ENCODE measurements at places on chromosomes 5 and 9.

GRCh38 chr5:133122711-133123110 lies 70.9 kb downstream of the HSPA4 start:
- no peaks in the 10 kb centered on the region for H3K4me1 ChIP-seq
- DNase-seq: no peak
- no peaks in the 10 kb centered on the region for H3K27me3 ChIP-seq
- no peaks in the 10 kb centered on the region for H3K36me3 ChIP-seq
- H3K4me3 ChIP-seq: no peak overlapping the region

- no peak overlapping the region for H3K4me3 ChIP-seq
- no peak overlapping the region for H3K27ac ChIP-seq
- no peaks in the 10 kb centered on the region for H3K27me3 ChIP-seq
- no peaks in the 10 kb centered on the region for H3K4me1 ChIP-seq
- no peak for DNase-seq
Measured at GRCh38 chr9:117919538-117919937, 215.3 kb downstream of the TLR4 start.

- no peaks in the 10 kb centered on the region for H3K27me3 ChIP-seq
- peak overlapping the region; percentile 64 for H3K4me3 ChIP-seq
- H3K4me1 ChIP-seq: peaks cover 16% of the 10 kb centered on the region
- H3K36me3 ChIP-seq: no peaks in the 10 kb centered on the region
- peak; percentile 86 for DNase-seq
Measured at GRCh38 chr9:112751056-112751795, 666 bp downstream of the SNX30 start.

DNA sequence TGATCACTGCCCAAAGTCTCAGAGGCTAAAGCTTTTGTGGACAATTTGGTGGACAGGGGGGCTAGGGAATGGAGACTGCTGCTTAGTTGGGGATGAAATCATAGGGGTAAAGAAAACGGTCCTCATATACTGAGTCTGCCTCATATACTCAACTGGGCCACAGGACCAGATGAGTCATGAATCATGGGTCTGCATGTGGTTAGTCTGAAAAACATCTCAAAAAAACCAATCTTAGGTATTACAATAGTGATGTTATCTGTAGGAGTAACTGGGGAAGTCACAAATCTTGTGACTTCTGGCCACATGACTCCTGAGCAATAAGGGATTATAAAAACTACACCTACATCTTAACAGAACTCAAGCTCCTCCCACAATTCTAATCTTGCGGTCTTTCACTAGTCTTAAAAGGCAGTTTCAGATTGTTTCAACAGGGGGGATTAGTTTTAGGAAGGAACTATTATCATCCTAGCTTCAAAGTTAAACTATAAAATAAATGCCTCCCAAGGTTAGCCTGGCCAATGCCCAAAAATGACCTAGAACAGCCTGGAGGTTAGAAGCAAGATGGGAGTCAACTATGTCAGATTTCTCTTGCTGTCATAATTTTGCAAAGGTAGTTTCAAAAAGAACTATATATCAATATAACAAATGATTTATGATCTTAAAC lies 17.5 kb downstream of the TMEM161B start:
- H3K36me3 ChIP-seq: no peaks in the 10 kb centered on the region
- H3K4me3 ChIP-seq: no peak overlapping the region
- H3K27ac ChIP-seq: no peak overlapping the region

DNA sequence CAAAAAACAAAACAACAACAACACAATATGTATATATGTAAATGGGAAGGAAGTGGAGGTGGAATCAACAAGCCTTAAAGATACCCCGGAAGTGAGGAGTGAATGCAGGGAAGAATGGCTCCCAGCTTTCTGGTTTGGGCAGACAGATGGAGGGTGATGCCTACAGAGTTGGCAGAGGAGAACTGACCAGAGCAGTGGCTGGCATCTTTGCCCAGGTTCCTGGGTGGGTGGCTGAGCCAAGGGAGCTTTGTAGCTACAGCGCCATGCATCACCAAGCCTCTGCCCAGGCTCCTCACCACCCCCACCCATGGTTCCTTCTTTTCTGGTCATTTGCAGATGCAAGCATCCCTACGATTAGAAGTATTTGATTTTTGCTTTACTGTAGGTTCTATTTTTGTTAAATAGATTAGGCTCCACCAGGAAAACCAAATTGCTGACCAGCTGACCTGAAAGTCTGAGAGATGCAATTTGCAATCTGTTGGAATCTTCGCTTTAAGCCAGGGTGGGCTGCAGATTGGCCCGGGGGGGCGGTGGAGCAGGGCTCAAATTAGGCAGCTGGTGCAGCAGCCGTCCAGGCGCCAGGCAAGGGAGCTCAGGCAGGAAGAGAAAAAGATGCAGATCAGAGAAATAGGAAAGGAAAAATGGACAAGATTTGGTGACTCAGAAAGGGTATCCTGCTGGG lies 163.3 kb upstream of the TBC1D2 start:
- H3K4me3 ChIP-seq: no peak overlapping the region
- no peaks in the 10 kb centered on the region for H3K36me3 ChIP-seq
- H3K27me3 ChIP-seq: no peaks in the 10 kb centered on the region
- peaks cover 2% of the 10 kb centered on the region for H3K4me1 ChIP-seq
- no peak for DNase-seq

DNA sequence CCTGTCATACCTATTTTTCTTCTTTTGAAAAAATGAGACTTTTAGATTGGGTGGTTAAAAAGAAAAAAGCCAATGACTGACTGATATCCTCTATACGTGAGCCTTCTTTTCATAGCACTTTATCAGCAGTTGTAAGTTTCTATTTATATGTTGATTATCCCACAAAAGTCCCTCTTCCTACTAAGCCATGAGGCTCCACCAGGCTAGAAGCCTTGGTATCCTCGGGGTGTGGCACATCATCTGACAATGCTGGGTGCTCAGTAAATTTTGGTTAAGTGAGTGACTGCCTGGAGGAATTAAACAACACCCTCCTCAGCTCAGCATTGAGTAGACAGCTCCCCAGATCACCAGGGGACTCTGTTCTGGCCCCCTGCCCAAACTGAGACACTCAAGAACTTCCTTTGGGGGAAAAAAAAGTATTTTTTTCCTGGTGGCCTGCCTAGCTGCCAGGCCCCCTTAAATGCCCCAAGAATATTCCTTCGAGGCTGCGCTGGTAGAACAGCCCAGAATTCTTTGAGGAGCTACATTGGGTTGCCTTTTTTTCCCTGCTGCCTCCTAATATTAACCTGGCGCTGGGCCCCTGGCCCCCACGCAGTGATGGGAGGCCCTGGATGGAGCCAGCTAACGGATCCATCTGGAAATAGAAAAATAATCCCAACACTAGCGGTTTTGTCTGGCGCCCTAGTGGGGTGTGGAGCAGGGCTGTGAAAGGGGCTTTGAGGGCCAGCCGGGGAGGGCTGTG lies 23.4 kb upstream of the COL27A1 start:
- no peaks in the 10 kb centered on the region for H3K4me1 ChIP-seq
- no peak overlapping the region for H3K4me3 ChIP-seq

DNA sequence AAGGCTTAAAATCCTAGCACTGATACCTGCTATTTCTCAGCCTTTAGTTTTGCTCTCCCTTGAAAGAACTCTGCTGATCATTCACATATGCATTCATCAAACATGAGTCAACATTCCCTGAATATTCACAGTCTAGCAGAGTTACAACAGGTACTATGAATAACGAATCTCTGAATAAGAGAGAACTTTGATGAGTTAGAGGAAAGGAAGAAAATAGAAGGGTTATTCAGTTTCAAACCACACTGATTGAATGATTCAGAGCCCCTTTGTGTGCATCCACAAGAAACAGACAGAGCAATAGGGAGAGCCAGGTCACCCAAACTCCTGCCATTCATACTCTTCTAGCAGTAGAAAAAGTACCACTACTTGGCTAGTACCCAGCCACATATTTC lies 36.0 kb downstream of the FOXD1 start:
- no peaks in the 10 kb centered on the region for H3K36me3 ChIP-seq
- DNase-seq: peak; percentile 53
- H3K27ac ChIP-seq: peak overlapping the region; percentile 0
- H3K27me3 ChIP-seq: no peaks in the 10 kb centered on the region

GRCh38 chr5:74862221-74862620 lies 4.0 kb downstream of the FAM169A start:
- H3K27ac ChIP-seq: peak overlapping the region; percentile 5
- H3K4me3 ChIP-seq: no peak overlapping the region
- no peaks in the 10 kb centered on the region for H3K36me3 ChIP-seq
- peaks cover 6% of the 10 kb centered on the region for H3K4me1 ChIP-seq
- DNase-seq: no peak

GRCh38 chr5:124467745-124468144 lies 278.7 kb downstream of the ZNF608 start:
- no peak for DNase-seq
- no peak overlapping the region for H3K27ac ChIP-seq
- H3K36me3 ChIP-seq: no peaks in the 10 kb centered on the region
- H3K4me1 ChIP-seq: no peaks in the 10 kb centered on the region
- no peaks in the 10 kb centered on the region for H3K27me3 ChIP-seq

DNA sequence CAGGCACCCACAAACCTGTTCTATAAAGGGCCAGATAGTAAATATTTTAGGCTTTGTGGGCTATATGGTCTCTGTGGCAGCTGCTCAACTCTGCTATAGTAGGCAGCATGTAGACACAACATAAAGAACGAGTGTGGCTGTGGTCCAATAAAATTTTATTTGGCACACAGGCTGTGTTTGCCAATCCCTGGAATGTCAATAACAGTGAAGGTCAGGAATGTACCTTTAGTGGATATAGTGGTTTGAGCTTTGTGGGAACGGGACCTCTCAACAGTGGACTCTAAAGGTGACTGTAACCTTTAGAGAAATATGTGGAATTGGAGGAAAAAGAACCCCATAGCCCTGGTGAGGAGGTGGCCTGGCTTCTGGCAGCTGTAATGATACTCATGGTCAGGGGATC lies 145.2 kb downstream of the MAST4 start:
- H3K27ac ChIP-seq: no peak overlapping the region
- H3K4me3 ChIP-seq: no peak overlapping the region
- H3K27me3 ChIP-seq: no peaks in the 10 kb centered on the region
- DNase-seq: no peak
- no peaks in the 10 kb centered on the region for H3K4me1 ChIP-seq
- no peaks in the 10 kb centered on the region for H3K36me3 ChIP-seq

GRCh38 chr5:56751572-56752313 lies 63.6 kb upstream of the MAP3K1 start:
- no peak overlapping the region for H3K4me3 ChIP-seq
- H3K27me3 ChIP-seq: no peaks in the 10 kb centered on the region
- H3K4me1 ChIP-seq: no peaks in the 10 kb centered on the region
- no peak overlapping the region for H3K27ac ChIP-seq
- no peaks in the 10 kb centered on the region for H3K36me3 ChIP-seq

- no peaks in the 10 kb centered on the region for H3K4me1 ChIP-seq
- no peak for DNase-seq
- no peaks in the 10 kb centered on the region for H3K36me3 ChIP-seq
- no peaks in the 10 kb centered on the region for H3K27me3 ChIP-seq
- H3K27ac ChIP-seq: no peak overlapping the region
Measured at GRCh38 chr5:98825582-98826375, 52.3 kb downstream of the RGMB start.

DNA sequence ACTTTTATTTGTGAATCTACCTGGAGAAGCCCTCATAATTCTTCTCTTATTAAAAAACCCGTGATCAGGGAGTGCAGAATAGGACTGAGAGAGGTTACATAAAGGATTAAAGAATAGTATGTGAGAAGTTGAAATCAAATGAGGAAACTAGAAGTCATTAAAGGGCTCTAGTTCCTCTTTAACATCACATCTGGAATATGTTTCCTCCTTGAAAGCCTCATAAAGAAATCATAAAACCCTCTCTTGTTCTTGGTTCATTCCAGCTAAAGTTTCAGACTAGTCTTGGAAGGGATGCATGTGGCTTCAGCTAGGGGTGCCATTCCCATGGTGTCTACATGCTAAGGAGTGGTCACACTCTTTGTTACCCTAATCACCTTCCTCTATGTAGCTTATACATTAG lies 5.7 kb upstream of the C5orf46 start:
- peaks cover 1% of the 10 kb centered on the region for H3K4me1 ChIP-seq
- no peaks in the 10 kb centered on the region for H3K27me3 ChIP-seq
- no peak overlapping the region for H3K27ac ChIP-seq
- no peak overlapping the region for H3K4me3 ChIP-seq
